ENCODE measurements at places on chromosomes 6 and 20. TPM values are rescaled to one million over a fixed set of nuclear protein-coding genes. Genes with fewer than 3 reads are reported as not detected.
A peak's percentile ranks its signal among the peaks of the same experiment; 100 is the strongest.

- H3K27me3 ChIP-seq, result no peaks in the 10 kb centered on the region
- no peak overlapping the region for H3K4me3 ChIP-seq
- peaks cover 5% of the 10 kb centered on the region for H3K36me3 ChIP-seq
- H3K4me1 ChIP-seq, result no peaks in the 10 kb centered on the region
These were observed 40.4 kb upstream of the CST7 start for GRCh38 chr20:24908642-24909041.

Gene HTR1E
- not detected for total RNA-seq

Gene LRFN2
- 0.29 TPM for total RNA-seq

- no peaks in the 10 kb centered on the region for H3K36me3 ChIP-seq
- DNase-seq, result no peak
- no peak overlapping the region for H3K4me3 ChIP-seq
- H3K4me1 ChIP-seq, result no peaks in the 10 kb centered on the region
- H3K27me3 ChIP-seq, result peaks cover 7% of the 10 kb centered on the region
These were observed 784.4 kb downstream of the MAFB start for GRCh38 chr20:39904476-39905112.

Gene DEFB132
- not detected for total RNA-seq

Gene TSPYL1
- total RNA-seq, result 50.9 TPM

DNA sequence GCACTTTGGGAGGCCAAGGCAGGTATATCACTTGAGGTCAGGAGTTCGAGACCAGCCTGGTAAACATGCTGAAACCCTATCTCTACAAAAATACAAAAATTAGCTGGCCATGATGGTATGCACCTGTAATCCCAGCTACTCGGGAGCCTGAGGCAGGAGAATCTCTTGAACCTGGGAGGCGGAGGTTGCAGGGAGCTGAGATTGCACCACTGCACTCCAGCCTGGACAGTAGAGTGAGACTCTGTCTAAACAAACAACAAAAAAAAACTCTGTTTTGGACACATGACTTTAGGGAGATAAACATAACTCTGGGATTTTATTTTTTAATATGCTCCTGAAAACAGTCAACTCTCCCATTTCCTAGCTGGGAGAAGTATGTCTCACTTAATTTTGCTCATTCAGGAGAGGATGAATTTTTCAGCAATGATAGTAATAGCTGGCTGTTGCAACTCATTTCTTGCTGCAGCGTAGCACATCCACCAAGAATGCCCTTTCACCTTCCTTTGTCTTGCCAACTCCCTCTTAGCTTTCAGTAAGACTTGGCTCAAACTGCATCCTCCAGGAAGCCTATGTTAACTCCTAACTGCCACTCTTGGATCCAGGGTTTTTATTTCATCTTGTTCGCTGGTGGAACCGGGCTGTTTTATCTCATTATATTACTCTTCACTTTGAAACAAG is 24.3 kb downstream of the TOP1 start:
- no peaks in the 10 kb centered on the region for H3K27me3 ChIP-seq
- DNase-seq, result no peak
- H3K4me3 ChIP-seq, result no peak overlapping the region
- peak overlapping the region; percentile 73 for H3K27ac ChIP-seq

All from natural killer cell treated with Interleukin-12 subunit alpha and Interleukin-12 subunit beta and Interleukin-15 and Interleukin-18, amount 100 ng/mL, for 72 hours (primary cell).